ENCODE measurements at places on chromosomes 11 and 22.

DNA sequence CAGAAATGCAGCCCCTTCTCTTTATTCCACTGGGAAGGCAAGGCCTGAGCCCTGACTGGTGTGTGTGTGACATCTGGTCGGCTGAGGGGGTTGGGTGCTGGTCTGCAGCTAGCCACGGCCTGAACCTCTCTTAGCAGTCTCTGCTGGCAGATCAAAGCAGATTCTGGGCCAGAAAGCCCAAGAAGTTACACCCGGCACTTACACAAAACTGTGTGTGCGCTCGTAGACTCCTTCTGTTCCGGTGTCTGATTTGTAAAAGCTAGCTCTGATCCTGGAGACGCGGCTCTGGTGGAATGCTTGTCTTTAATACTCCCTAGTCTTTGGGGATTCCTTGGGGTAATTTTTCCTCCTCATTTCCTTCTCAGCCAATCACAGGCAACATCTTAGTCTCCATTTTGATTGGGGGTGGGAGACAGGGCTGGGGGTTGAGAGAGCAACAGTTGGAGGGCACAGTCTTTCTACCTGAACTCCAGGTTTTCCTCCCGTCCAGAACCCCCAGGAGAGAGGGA, 5.5 kb downstream of the PKNOX2 start:
- DNase-seq, result no peak

DNA sequence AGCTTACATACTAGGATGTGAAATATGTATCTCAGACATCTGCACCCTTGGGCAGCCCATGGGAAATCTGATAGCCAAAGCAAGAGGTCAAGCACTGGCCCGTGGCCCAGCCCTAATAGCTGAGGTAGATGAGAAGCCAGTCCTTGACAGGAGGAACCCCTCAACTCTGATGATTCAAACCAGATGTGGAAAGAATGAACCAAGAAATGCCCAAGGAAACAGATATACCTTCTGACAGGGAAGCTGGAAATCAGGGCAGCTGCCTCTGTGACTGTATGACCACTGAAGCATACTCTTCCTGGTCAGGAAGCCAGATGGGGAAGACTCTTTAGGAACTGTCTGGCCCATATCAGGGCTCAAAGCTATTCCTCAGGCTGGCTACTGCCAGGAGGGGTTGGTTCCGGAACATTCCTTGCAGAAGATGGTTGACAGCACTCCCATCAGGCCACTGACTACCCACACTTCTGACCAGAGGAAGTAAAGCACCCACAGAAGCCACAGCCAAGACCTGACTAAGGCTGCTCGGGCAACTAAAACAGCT, 124.2 kb downstream of the SWAP70 start:
- DNase-seq, result no peak

DNA sequence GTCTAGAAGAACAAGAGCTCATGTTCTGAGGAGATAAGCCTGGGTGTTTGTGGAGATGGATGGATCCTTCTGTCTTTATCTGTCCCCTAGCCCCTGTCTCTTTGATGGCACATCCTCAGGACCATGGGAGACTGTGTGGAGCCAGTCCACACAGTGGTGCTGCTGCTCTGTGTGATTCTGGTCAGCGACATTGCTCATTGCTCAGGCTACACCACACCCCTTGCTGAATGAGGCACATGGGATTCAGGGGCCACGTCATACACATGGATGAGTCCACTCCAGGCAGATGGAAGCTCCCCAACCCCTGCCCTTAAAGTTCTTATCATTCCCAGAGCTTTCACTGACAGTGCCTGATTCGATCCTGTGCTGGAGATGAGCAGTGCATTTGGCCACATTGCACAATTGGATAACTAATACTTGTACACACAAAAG, 222.2 kb downstream of the NAV2 start:
- peak; percentile 16 for DNase-seq

- no peak for DNase-seq
Measured at GRCh38 chr11:22151649-22152197, 41.2 kb upstream of the ANO5 start.

GRCh38 chr11:45042560-45042959, 91.9 kb upstream of the TP53I11 start:
- no peak for DNase-seq

DNA sequence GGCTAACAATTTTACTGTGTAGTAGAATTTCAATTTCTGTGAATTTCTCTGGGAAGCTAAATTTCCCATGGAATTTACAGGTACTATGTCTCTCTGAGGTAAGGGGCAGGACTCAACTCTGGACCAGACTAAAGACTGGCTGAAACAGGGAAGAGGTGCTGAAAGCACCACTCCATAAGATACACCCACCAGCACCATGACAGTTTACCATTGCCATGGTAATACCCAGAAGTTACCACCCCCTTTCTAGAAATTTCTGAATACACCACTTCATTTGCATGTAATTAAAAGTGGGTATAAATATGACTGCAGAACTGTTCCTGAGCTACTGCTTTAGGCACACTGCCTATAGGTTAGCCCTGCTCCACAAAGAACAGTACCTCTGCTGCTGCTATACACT, 274.1 kb downstream of the TTC28 start:
- no peak for DNase-seq

DNA sequence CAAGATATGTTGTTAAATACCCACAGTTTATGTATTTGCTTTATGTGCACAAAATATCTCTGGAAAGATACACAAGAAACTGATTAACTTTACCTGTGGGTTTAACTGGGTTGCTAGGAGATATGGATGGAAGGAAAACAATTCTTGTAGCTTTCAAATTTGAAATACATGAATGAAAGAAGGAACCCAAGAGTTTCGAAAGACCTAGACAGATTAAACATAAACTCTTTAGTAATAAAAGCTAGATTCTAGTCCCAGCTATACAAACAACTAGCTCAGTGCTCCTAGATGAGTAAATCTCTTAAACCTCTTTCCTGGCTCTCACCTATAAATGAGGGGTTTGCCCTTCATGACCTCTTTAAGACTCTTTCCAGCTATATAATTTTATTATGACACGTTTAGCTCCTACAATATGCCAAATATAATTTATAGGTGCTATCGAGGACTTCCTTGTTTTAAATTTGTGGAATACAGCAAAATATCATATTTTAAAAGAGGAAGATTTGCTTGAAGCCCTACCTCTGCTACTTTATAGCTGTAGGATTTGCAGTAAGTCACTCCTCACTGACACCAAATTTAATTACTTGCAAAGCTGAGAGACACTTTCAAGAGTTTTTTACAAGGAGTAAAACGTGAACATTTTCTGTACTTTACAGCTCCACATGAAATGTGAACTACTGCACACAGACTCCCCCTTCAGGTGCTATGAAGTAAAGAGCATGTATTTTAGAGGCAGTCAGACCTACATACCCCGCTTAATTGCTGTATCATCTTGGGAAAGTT, 50.7 kb downstream of the RRAS2 start:
- DNase-seq, result peak; percentile 65

DNA sequence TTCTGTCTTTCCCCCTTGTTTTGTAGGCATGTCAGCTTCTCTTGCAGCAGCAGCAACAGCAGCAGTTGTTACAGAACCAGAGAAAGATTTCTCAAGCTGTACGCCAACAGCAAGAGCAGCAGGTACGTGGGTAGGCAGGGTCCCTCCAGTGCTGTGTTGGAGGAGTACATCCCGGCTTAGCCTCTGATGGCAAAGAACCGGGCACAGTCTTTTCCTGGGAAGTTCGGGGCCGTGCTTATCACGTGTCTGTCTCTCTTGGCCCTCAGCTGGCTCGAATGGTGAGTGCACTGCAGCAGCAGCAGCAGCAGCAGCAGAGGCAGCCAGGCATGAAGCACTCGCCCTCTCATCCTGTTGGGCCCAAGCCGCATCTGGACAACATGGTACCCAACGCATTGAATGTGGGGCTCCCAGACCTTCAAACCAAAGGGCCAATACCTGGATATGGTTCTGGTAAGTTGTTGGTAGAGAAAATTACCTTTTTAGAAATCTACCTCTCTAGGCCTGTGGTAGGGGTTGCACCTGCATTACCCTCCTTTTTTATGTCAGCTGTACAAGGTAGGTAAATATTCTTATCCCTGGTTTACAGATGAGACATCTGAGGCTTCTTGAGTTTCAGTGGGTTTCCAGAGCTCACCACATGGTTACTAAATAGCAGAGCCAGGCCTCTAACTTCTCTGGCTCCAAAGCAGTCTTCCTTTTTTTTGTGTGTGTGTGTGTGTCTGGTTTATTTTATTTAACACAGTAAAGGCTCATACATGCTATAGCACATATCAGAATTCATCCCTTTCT, 45.2 kb upstream of the ADSL start:
- no peak for DNase-seq

GRCh38 chr11:50298182-50298988, 265.7 kb downstream of the OR4C45 start:
- DNase-seq, result no peak

GRCh38 chr11:69058511-69059270, 10.0 kb downstream of the TPCN2 start:
- DNase-seq, result no peak

DNA sequence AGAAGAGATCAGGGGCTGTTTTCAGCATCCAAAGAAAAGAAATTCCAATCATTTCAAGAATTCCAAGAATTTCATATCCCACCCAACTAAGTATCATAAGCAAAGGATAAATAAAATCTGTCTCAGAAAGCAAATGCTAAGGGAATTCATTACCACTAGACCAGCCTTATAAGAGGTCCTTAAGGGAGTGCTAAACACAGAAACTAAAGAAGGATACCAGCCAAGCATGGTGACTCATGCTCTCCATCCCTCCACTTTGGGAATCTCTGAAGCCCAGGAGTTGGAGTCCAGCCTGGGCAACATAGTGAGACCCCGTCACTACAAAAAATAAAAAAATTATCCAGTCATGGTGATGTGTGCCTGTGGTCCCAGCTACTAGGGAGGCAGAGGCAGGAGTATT, 17.8 kb downstream of the FADD start:
- no peak for DNase-seq

DNA sequence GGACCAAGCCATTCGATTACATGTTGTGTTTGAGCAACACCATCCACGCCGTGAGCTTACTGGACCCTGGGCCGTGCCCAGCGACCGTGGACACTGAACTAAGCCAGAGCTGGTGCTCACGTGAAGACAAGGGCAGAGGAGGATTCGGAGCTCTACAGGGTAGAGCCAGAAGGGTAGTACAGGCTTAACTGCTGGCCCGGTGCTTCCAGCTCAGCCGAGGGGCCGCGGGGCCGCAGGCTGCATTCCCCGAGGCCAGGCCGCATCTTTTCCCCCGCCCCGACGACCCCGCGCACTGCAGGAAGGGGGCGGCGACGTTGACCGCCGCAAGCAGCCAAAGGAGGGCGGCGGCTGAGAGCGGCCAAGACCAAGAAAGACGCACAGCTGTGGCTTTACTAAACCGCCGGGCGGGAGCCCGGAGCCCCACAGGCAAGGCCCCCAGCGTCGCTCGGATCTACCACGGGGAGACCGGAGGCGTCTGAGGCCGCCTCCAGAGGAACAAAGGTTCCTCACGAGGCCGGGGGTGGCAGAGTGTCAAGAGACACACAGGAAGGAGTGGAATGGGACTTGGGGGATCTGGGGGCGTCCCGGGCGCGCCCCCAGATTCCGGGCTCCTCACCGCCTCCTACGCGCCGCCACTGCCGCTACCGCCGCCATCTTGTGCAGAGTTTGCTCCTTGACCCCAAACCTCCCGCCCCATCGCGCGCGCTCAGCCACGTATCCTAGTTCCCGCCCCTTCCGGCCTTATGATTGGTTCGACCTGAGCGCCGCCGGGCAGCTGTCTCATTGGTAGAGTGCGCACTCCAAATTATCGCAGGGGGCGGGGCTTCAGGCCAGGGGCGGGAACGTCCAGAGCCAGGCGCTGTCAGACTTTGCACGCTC, at the start of gene GANAB:
Gene GANAB, minus strand, starts transcription at position 668 of the 879 bp plus-strand sequence. Its CDS starts 14 bp downstream, at position 654.
- DNase-seq, result peak; percentile 98

- DNase-seq, result no peak
Measured at GRCh38 chr11:72575533-72576242, 98.5 kb downstream of the PDE2A start.

DNA sequence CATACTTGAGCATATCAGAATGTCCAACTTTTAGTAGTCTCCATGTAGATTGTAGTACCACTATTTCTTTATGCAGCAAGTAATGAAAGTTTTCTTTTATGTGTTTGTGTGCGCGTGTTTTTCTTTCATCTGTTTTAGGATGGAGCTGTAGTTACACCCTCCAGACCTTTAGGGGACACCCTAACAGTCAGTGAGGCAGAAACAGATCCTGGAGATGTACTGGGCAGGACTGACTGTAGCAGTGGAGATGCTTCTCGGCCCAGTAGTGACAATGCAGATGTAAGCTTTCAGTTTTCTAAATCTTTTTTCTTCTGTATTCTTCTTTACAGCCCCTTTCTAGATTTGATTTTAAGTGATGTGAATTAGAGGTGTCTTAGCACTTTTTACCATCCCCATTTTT, 79.9 kb upstream of the GRIK4 start:
- DNase-seq, result peak; percentile 72

DNA sequence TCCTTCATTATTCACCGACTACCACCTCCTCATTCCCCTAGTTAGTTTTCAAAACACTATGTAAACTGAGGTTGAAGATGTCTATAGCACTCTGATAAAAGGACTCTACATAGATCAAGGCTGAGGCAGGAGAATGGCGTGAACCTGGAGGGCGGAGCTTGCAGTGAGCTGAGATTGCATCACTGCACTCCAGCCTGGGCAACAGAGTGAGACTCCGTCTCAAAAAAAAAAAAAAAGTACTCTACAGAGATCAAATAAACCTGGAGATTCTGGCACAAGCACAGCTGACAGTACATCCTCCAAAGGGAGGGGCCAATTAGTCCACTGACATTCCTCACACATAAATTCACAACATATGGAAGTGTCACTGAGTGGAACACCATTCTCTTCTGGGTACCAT, 31.0 kb downstream of the TSG101 start:
- DNase-seq, result no peak

- no peak for DNase-seq
Measured at GRCh38 chr11:78023426-78023825, 350 bp upstream of the KCTD14 start.

DNA sequence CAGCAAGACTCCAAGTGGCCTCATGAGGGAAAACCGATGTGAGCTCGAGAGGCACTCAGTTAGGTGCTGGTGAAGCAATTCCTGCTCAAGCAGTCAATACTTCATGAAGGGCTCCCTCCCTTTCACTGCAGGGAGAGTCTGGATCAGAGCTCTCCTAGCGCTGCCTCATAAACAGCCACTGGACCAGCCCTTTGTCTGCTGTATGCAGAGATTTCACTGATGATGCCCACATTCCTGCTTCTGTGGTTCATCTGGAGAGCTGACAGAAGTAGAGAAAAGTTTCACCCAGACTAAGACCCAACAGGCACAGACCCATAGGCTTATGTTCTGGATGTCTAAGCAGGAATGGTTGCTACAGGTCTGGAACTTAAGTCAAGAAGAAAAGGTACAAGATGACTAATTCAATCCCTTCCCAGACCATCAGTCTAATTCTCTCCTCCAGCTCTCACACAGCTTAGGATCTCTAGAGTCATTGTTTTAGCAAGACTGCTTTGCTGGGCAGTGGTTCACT, 4.0 kb downstream of the UCP2 start:
- no peak for DNase-seq

- no peak for DNase-seq
Measured at GRCh38 chr11:111309215-111309915, 11.0 kb downstream of the POU2AF3 start.

DNA sequence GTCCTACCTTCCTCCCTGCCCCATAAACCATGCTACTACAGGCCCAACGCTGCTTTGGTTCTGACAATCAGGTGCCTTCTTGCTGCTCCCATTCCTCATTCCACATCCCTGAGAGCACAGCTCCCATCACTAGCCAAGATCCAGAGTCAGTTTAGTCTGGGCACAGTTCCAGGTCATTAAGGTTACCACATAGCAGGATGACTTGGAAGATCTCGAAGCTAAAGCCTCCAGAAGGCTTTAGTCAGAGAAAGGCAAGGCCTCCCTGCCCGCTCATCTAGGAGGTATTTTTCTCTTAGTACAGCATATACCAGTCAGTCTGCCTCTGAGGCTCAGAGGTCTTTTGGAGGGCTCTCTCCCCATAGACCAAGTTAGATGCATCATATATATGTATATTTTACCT, 30.3 kb downstream of the TRIM66 start:
- peak; percentile 53 for DNase-seq

Measured in RKO (cell line).